ENCODE measurements at places on chromosomes 4 and X. TPM values are rescaled to one million over a fixed set of nuclear protein-coding genes. Genes with fewer than 3 reads are reported as not detected.

LRIT3 gene
- total RNA-seq = 0.16 TPM

VEGFD gene
- not detected for total RNA-seq

TBC1D9 gene
- not detected for total RNA-seq

SORBS2 gene
- not detected for total RNA-seq

PAQR3 gene
- total RNA-seq = 10.2 TPM

DNA sequence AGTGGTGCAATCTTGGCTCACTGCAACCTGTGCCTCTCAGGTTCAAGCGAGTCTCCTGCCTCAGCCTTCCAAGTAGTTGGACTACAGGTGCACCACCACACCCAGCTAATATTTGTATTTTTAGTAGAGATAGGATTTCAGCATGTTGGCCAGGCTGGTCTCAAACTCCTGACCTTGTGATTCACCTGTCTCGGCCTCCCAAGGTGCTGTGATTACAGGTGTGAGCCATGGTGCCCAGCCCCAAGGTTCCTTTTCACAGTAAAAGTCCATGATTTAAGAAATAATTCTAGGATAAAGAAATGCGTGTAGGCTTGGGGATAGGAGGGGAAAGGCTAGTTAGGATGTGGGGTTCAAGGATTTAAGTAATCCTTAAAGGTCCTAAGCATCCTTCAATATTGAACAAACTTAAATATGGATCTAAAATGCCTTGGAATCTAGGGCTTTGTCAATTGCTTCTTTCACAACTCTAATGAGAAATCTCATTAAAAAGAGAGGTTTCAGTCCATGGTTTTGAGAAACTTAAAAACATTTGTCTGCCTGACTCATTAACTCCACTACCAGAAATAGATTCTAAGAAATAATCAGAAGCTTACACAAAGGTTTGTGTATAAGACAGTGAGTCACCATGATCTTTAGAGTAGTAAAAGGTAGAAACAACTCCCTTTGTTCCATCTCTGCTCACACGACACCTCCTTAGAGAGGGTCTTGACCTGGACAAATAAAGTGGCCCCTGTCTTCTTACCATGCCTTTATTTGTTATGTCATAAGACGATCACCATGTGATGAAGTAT, 203.2 kb downstream of the PTTG2 start:
- H3K4me1 ChIP-seq = peaks cover 66% of the 10 kb centered on the region
- DNase-seq = peak; percentile 46
- peak overlapping the region; percentile 87 for H3K27ac ChIP-seq
- H3K36me3 ChIP-seq = peaks cover 12% of the 10 kb centered on the region

GRCh38 chr4:78022517-78022916, 34.6 kb upstream of the FRAS1 start:
- H3K4me1 ChIP-seq = no peaks in the 10 kb centered on the region
- H3K36me3 ChIP-seq = no peaks in the 10 kb centered on the region
- DNase-seq = no peak
- no peak overlapping the region for H3K27ac ChIP-seq
- no peaks in the 10 kb centered on the region for H3K27me3 ChIP-seq

DNA sequence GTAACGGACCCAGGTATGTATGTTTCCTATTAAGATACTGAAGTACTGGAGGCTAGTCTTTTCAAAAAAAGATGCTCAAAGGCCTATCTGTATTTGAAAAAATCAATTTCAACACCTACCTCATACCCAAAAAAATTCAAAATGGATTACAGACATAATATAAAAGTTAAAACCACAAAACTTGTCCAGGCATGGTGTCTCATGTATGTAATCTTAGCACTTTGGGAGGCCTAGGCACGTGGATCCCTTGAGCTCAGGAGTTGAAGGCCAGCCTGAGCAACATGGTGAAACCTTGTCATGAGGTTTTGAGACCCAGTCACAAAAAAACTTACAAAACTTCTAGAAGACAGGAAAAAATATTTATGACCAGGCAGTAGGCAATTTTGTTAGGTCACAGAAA, 16.7 kb downstream of the RBMX start:
- H3K4me3 ChIP-seq = no peak overlapping the region
- H3K27me3 ChIP-seq = no peaks in the 10 kb centered on the region
- peaks cover 34% of the 10 kb centered on the region for H3K4me1 ChIP-seq
- H3K36me3 ChIP-seq = peaks cover 51% of the 10 kb centered on the region
- H3K27ac ChIP-seq = peak overlapping the region; percentile 61

DNA sequence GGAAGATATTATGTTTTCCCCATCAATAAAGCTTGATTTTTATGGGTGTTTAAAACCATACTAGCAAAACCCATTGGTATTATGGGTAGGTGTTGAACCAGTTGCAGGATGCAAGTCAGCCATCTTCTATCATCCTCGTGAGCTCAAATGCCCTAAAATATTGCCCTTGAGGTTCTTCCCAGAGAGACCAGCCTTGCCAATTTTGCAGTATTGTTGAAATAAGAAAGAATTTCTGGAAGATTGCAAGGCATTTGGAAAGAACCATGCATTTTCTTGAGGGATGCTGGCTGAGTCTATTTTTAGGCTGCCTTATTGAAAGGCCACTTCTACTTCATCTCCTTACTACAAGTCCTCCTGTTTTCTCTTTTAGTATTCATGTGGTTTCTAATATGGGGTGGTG, 60.9 kb upstream of the SOD3 start:
- no peaks in the 10 kb centered on the region for H3K27me3 ChIP-seq
- H3K4me3 ChIP-seq = no peak overlapping the region
- no peak overlapping the region for H3K27ac ChIP-seq
- H3K4me1 ChIP-seq = no peaks in the 10 kb centered on the region
- H3K36me3 ChIP-seq = no peaks in the 10 kb centered on the region
- DNase-seq = no peak

Data from activated CD8-positive, alpha-beta T cell treated with anti-CD3 and anti-CD28 coated beads for 36 hours (primary cell).